ENCODE measurements at places on chromosomes 12 and 14.
A peak's percentile ranks its signal among the peaks of the same experiment; 100 is the strongest.

GRCh38 chr12:25034676-25035075 is 85.8 kb upstream of the BCAT1 start:
- no peak for DNase-seq

DNA sequence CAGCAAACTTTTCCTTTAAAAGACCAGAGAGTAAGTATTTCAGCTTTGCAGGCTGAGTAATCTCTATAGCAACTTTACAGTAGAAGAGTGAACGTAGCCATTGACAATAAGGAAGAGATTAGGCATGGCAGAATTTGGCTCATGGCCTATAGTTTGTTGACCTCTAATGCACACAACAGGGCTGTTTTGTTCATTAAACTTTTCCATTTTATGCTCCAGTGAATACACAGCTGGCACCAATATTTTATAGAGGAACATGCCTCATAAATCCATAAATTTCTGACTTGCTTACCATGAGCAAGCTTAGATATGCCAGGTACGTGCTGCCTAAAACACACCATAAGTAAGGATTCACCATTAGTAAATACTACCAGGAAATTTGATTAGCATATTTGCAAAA is 609.0 kb upstream of the STXBP6 start:
- DNase-seq, result no peak

GRCh38 chr12:27161458-27162228 is 79.3 kb upstream of the C12orf71 start:
- DNase-seq, result no peak

GRCh38 chr12:124928912-124929530 is 14.6 kb upstream of the UBC start:
- peak; percentile 83 for DNase-seq

GRCh38 chr12:121356657-121357056 is 4.4 kb upstream of the ANAPC5 start:
- DNase-seq, result no peak

GRCh38 chr12:93111773-93112172 is 182.7 kb upstream of the EEA1 start:
- DNase-seq, result no peak

Data from RPMI7951 (cell line).